ENCODE measurements at places on chromosomes 3 and 15.

DNA sequence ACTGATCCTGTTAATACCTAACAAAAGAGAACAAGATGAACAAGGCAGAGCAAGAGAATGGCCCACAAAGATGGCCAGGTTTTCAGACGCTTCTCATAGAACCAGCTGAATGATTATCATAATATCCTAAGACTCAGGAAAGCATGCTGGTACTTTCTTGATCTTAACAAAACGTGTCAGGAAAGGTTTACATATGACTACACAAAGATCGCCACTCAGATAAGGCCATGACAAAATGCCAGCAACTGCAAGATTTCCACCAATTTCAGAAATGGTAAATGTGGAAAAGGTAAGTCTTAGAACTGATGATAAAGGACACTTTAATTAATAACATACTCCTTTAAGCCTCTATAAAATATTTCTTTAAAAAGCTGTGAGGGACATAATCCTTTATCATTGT is 108.8 kb downstream of the DLG1 start:
- no peak for DNase-seq

- DNase-seq = no peak
These were observed 41.6 kb upstream of the TASOR start for GRCh38 chr3:56724676-56725075.

DNA sequence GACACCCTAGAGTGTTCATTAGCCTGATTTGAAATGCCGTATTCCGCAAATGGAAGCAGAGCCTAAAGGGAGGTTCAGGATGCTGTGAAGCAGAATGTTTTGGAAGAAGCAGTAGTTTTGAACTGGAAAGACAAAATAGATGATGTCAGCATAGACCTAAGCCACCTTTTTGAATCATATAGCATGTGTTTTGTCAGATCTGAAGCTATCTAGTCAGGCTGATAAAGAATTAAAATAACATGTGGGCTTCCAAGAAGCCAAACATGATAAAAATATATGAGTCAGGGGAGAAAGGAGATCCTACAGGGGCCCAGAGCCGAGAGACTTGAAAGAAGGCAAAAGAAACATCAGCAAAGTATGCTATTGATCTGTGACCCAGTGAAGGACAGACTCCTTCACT is 47.2 kb upstream of the RASA2 start:
- no peak for DNase-seq

- no peak for DNase-seq
These were observed 57.2 kb downstream of the POLQ start for GRCh38 chr3:121488628-121489027.

DNA sequence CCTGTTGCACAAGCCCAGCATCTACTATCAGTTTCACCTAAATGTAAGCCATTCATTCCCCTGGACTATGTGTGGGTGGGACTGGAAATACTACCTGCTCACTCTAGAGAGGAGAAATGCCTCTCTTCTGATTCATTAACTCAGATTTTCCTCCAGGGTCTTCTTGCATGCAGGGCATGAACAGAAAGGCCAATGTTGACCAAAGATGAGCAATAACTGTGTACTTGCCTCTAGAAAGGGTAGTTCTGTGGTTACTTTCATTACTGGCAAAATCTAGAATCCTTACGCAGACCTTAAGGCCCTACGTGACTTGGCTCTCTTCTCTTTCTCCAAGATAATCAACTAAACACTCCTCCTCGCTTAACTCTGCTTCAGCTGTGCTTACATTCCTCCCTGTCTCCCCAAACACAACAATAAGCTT is 81.4 kb upstream of the PSMD6 start:
- DNase-seq = no peak

DNA sequence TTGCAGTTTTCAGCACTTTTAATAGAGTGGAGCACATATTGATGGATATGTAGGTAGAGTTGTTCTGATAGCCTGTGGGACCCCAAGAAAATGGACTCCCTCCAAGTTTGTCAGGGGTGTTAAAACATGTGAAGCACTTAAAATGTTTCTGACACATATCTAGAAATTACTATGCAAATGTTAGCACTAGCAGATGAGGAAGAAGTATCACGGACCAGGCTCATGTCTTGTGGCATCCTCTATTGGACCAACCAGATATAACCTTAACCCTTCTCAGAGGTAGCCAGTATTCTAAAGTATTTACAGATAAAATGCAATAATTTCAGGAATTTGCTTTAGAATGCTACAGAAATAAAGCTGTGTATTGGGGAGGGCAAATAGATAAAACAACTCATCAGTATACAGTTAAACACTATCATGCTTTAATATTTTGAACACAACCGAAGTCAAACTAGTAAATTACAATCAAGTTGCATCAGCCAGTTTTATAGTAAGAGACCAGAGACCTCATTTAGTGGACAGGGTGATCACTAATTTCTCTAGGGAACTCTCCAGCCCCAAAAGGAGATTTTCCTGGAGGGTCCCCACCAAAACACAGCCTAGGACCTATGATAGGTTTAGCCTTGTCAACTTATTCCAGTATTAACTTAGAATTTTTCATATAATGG is 57.2 kb upstream of the FBN1 start:
- no peak for DNase-seq

GRCh38 chr3:186360779-186361178 is 1.3 kb downstream of the DGKG start:
- DNase-seq = no peak

DNA sequence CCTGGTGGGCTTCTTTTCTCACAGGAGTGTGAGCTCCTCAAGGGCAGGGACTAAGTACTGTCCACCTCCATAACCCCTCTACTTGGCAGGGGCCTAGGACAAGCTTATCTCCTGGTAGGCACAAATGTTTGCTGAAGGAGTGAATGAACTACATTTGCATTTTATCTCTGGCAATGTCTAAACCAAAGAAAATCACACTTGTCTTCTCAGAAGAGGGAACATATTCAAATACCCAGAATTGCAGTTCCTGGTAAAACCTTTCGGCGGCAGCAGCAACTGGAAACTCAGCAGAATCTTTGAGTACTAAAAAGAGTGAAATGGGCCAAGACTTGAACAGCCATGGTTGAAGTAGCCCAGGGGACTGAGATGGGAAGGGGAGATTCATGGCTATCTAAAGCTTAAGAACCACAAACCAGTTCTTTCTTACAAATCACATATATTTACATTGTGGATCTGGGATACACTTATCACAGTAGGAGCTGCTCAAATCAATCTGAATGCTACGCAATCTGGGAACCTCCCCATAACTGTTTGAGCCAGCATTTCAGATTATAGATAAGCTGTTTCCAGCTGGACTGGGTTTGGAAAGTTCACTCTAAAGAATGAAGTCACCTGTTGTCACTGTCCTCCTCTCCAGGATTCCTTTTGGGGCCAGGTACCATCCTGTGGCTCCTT is 18.7 kb upstream of the PTPN9 start:
- no peak for DNase-seq

- DNase-seq = no peak
These were observed 132.9 kb downstream of the TPRG1 start for GRCh38 chr3:189304465-189305351.

DNA sequence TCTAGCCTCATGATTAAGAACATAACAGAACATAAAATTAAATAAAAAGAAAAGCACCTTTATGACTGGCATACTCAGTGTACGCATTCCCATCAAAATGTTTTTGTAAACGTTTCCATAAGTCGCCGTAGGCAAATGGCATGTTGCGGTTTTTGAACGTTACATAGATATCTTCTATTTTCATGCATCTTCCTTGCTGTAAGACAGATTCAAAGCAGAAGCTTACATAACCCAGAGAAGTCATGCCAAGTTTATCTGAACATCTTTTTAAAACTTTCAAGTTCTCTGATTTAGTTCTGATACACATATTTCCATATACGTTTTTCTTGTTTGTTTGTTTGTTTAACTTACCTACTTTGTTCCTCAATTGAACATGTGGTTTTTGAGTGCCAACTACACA is 388.6 kb downstream of the GABRG3 start:
- DNase-seq = no peak

DNA sequence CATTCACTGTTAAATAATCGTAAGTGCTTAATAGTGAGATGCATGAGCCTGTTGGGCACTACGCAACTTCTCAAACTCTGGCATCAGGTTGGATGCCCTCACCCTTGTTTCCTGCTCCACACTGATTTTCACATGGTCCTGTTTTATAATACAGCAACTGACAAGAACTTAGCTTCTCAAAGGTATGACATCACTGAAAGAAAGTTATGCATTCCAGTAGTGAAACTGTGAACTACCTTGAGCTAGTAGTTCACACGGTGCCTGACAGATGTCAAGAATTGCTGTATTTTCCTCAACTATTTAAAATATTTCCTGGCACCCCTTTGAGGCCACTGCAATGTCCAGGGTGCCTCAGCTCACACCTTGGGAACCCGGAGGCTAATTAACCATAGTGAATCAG is 327.5 kb downstream of the RORA start:
- no peak for DNase-seq

- no peak for DNase-seq
These were observed 90.0 kb upstream of the RPL32 start for GRCh38 chr3:12931273-12931905.

GRCh38 chr3:133169331-133170068 is 131.3 kb downstream of the TMEM108 start:
- DNase-seq = no peak

GRCh38 chr3:106473576-106474475 is 605.0 kb upstream of the CBLB start:
- DNase-seq = no peak

- no peak for DNase-seq
These were observed 158.4 kb upstream of the GMNC start for GRCh38 chr3:191020730-191021396.

- no peak for DNase-seq
These were observed 4.4 kb downstream of the TMEM45A start for GRCh38 chr3:100496711-100497261.

DNA sequence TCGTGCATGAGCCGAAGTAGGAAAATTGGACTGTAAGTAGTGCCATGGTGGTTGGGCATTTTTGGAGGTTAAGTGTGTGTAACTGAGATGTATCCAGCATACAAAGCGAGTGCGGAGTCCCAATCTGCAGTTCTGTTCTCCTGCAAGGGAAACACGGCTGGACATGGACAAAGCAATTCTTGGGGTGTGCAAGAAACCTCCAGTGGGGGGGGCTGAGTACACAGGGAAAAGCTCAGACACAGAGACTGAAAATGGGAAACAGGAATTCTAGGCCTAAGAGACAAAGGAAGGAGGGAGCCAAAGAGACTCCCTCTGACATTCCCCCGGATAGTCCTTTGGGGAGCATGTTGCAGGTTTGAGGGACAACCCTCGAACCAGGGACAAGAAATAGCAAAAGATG is 83.2 kb upstream of the PLSCR4 start:
- DNase-seq = no peak

GRCh38 chr3:171184372-171184771 is 157.9 kb upstream of the SLC2A2 start:
- no peak for DNase-seq

DNA sequence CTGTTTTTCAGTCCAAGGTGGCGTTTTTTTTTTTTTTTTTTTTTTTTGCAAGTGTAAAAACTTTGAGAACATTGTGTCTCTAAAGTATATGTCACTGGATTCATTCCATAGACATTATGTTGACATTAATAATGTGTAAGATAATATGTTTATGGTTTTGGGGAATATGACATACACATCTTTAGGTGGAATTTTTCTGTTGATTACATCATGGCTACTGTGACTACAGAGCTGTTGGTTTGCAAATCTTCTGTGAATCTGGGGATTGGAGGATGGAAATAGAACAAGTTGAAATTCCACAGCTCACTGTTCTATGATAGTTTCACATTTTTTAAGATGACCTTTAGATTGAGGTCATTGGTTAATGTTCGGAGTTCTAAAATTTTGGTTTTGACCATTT is 24.4 kb upstream of the PLSCR2 start:
- no peak for DNase-seq

DNA sequence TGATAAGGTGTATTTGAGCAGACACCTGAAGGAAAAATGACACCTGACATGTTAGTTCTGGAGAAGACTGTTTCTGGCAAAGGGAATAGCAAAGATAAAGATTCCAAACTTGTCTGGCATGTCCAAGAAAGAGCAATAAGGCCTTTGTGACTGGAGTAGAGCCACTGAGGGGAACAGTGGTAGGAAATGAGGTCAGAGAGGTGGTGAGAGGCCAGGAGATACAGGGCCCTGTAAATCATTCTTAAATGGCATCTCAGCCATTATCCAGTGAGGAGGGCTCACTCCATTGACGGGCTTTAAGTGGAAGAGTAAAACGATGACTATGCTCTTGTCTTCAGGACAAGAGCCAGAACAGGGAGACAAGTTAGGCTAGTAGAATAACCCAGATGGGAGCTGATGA is 4.5 kb downstream of the SLC49A4 start:
- no peak for DNase-seq

DNA sequence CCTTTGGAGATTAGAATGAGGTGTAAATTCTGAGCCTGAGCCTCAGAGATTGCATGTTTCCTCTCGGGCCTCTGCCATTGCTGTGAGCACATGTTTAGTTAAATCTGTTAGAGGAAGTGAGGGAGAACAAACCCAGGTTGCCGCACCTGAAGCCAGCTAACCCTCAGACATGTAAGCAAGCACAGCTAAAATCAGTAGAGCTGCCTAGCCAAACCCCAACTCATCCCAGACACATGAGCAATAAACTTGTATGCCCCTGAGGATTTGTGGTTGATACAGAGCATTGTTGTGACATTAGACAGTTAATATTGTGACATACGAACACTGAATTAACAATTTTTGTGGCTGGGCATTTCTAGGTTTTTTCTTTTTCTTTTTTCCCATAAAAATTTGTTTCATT is 41.9 kb downstream of the NMD3 start:
- no peak for DNase-seq

- no peak for DNase-seq
These were observed 236.9 kb upstream of the IL12A start for GRCh38 chr3:159751752-159752151.

DNA sequence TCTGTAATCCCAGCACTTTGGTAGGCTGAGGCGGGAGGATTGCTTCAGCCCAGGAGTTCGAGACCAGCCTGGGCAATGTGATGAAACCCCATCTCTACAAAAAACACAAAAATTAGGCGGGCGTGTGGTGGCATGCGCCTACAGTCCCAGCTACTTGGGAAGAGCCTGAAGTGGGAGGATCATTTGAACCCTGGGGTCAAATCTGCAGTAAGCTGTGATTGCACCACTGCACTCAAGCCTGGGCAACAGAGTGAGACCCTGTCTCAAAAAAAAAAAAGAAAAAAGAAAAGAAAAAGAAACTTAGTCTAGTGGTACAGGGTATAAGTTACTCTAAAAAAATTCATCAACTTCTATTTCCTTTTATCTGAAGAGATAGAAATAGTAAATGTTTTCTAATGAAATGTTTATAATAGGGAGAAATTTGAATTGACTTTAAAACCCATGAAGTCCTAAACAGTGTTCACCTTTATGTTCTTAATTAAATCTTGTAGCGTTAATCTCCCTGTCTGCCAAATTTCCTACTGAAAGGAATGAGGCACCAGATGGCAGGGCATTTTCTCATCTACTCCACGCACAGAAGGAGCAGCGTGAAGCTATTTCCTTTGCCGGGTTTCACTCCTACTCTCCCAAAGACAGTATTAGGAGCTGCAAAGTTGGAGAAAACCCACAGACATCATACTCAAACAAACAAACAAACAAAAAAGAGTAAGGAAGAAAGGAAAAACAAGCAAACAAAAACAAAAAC is 1.9 kb downstream of the PCLAF start:
- DNase-seq = no peak

- DNase-seq = no peak
These were observed 1.5 kb downstream of the PTPN9 start for GRCh38 chr15:75577401-75578172.

GRCh38 chr15:83250781-83251180 is 33.7 kb downstream of the BNC1 start:
- no peak for DNase-seq

GRCh38 chr3:8709801-8710507 is 23.6 kb upstream of the CAV3 start:
- DNase-seq = no peak

GRCh38 chr3:137737208-137737607 is 26.9 kb upstream of the SOX14 start:
- DNase-seq = no peak
